ENCODE measurements at places on chromosomes 7 and 10.

DNA sequence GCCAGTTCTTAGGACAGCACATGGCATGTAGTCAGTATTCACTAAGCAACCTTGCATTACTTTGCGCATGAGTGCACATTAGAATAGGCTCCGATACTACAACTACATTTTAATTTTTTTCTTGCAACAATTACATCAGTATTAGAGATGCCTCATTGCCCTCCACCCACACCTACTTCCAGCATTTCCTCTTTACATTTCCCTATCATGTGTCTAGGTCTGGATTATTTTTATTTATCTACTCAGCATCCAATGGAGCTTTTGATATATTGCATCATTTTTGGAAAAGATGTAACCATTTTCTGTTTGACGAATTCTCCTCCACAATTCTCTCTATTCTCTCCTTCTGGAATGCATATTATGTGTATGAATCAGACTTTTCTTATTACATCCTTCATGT is 258.2 kb upstream of the GLI3 start:
- DNase-seq = peak; percentile 59

DNA sequence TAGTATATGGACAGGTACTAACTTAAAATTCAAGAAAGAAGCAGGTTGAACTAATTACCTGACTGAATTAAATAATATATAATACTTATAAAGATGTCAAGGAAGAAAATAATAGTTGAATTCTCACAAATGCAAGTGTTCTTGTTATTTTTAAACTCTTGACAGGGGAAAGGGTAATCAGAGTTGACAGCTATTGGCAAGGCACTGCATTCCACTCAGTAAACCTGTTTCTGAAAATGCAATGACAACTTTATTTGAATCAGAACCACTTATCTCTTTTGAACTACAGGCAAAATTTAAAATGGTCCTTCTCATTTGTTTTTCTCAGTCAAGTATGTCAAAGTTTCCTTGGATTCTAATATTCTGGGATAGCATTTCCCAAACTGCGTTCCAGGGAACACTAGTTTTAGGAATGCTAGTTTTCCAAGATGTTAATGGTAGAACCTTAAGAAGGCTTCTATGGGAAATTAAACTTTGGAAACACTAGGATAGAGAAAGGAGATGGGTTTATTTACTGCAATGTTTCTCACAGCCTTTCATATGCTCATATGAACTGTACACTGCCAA is 103.7 kb upstream of the LRRN3 start:
- DNase-seq = no peak

DNA sequence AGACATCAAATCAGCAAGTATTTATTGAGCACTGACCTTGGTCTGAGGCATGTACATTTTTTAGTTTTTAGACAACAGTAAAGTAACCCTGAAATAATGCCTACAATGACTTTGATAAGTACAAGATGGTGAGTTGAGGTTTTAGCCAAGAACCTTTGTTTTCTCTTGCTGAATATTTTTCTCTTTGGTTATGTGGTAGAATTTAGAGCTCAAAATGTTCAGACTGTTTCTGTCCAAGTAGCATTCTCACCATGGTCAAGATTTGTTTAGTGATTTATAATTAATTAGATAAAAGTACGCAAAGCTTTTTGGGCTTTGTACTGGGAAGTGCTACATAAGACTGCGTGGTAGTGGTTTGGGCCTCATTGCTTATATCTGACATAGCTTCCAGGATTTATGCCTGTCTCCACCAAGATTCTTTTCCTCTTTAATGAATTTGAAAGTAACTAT is 102.4 kb downstream of the KAT6B start:
- DNase-seq = no peak

DNA sequence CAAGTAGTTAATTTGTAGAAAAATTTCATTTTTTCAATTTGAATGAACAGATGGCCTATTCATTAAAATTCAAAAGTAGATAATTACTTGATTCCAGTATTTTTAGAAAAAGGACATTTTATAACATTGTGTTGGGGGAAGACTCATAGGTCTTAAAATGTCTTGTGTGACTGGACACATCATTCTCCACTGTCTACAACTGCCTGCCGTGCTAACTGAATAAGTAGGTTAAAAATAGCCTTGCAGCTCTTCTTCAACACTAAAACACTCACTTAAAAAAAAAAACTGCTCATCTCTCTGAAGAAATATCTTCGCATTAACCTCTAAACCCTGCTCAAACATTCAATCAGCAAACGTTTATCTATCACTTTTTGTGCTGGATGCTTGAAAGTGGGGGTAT is 253.8 kb downstream of the CSTF2T start:
- no peak for DNase-seq

DNA sequence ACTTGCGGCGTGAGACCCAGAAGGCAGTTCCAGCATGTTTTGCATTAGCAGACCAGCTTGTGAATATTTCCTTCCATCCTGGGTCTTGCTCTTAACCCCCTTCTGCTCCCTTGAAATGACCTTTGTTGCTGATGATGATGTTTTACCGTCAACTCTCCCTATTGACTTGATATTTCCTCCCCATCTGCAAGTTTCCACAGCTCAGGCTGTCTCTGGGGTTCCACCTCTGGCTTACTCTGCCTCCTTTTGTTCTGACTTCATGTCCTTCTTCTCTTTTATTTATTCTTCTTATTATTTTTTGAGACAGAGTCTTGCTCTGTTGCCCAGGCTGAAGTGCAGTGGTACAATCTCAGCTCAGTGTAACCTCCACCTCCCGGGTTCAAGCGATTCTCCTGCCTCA is 17.2 kb downstream of the BAMBI start:
- DNase-seq = no peak

DNA sequence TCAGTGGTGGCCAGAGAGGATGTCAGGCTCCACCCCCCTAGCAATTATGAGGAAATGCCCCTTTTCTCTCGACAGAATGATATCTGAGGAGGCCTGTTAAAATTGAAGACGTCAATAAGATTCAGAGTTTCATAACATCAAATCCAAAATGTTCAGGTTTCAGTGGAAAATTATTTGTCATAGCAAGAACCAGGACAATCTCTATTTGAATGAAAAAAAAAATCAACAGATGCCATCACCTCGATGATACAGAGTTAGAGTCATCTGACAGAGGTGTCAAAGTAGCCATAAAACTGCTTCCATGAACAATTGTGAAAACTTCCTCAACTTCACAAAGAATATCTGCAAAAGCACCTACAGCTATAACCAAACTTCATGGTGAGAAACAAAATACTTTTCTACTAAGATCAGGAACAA is 7.7 kb downstream of the TMEM273 start:
- no peak for DNase-seq

DNA sequence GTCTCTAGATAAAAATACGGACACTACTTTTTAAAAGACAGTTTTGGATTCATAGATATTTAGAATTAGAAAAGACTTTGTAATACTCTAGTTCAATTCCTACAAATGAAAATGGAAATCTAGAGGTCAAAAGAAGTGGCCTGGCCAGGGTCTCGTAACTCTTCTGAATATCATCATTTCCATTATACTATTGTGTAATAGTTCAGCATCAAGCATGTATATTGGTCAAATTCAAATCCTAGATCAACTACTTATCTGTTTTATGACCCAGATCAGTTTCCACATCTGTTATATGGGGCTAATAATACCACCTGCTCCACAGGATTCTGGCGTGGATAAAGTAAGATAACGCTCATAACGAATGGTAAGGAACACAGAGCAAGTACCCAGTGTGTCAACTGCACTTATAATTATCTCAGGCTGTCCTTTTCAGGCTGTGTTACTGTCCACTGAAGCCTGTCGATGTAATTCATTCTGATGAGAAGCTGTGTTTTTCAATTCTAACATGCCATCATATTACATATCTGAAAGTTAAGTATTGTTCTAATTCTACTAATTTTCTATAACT is 54.3 kb downstream of the ARHGAP21 start:
- DNase-seq = no peak

- DNase-seq = no peak
These were observed 472.9 kb upstream of the AKR1E2 start for GRCh38 chr10:4353059-4353655.

DNA sequence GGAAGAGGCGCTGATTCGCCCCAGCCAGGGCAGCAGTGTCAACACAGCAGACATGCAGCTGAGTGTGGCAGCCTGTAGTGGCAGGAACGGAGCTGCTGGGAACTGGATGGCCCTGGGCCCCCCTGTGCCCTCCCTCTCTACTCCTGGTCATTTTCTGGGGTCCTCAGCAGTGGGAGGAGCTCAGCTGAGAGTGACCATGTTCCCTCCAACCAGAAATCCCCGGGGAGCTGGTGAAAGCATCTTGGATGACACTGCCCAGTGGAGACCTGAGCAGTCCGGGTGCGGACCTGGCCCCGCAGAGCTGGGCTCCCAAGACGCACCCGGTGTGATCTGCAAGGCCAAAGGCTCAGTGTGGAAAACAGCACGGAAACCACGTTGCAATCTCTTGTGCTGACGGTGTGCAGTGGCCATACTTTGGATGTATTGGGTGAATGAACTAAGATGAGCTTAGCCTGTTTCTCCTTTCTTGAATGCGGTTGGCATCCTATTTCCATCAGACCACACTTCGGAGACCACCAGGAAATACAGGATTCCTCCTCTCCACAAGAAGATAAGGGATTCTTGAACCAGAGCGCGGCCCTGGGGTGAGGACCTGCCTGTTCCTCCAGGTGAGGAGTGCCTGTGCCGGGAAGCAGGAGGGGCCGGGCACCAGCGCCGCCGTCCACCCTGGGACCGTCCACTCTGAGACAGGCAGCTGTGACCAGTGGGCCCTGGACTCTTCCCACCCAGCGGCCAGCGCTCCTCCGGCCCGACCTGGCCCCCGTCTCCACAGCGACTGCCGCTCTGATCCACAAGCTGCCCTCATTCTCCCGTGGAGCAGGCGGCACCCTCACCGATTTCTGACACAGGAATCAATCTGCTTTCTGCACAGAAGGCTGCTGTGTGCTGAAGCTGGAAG is 93.5 kb upstream of the DIP2C start:
- DNase-seq = no peak

DNA sequence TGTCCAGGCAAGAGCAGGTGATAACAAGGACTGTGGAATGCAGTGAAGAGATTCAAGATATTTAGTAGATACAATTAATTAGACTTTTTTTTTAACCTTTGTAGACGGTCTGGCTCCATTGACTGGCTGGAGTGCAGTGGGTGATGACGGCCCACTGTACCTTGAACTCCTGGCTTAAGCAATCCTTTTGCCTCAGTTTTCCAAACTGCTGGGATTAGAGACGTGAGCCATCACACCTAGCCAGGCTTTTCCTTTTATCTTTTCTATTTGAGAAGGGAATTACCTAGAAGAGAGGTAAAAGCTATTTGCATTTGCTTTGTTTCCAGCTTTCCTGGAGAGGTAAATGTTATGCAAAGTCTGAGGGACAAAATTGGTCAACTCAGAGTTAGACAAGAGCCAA is 213.0 kb upstream of the MAGI2 start:
- DNase-seq = no peak

- peak; percentile 20 for DNase-seq
These were observed 72.1 kb downstream of the PTEN start for GRCh38 chr10:87935290-87936141.

- DNase-seq = no peak
These were observed 111.0 kb downstream of the MICALL2 start for GRCh38 chr7:1348096-1348822.

- DNase-seq = no peak
These were observed 10.8 kb upstream of the IFRD1 start for GRCh38 chr7:112439476-112439875.

GRCh38 chr7:1238931-1239802 is 6.5 kb downstream of the UNCX start:
- no peak for DNase-seq

DNA sequence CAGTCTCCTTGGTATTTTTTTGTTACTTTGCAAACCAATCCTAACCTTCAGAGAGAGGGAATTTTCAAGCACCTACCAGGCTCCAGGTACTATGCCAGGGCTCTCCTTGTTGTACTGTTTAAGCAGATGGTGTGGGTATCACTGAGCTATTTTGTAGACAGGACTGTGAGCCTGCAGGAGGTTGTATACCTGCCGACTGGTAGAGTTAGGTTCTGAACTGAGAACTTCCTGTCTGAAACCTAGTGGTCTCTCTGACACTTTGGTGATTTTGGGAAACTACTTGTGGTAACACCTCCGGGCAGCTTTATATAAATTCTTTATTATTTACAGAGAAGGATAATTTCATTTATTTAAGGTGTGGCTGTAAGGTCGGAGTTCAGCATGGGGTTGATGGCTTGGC is 4.6 kb downstream of the ZNF853 start:
- DNase-seq = no peak

DNA sequence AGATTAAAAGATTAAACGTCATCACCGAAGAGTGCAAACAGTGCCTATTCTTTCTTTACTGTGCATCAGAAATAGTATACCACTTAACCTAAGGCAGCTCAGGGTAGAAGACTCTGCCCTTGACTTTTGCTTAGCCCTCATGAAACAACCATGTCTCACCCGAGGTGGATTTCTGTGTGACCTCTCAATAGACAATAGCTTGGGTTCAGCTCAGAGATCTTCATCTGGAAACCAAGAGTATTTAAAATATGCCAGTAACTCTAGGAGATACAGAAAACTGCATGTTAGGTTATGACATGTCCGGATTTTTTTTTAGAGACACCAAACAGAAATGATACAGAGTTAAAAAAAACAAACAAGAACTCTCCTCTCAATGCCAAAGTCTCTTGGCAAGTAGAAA is 75.8 kb downstream of the JAZF1 start:
- no peak for DNase-seq

DNA sequence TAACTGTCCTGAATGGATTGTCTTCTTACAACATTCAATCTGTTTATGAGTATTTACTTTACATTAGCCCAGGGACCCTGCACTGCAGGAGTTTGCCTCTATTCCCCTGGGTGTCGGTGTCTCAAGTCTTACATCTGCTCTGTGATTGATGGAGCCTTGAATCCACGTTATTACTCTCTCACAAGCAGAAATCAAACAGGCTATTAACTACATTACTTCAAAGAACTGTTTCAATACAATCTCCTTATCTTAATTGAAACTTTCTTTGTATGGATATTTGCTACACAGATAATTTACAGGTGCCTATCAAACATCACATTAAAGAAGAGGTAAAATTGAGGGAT is 3.1 kb upstream of the ARID5B start:
- DNase-seq = no peak

DNA sequence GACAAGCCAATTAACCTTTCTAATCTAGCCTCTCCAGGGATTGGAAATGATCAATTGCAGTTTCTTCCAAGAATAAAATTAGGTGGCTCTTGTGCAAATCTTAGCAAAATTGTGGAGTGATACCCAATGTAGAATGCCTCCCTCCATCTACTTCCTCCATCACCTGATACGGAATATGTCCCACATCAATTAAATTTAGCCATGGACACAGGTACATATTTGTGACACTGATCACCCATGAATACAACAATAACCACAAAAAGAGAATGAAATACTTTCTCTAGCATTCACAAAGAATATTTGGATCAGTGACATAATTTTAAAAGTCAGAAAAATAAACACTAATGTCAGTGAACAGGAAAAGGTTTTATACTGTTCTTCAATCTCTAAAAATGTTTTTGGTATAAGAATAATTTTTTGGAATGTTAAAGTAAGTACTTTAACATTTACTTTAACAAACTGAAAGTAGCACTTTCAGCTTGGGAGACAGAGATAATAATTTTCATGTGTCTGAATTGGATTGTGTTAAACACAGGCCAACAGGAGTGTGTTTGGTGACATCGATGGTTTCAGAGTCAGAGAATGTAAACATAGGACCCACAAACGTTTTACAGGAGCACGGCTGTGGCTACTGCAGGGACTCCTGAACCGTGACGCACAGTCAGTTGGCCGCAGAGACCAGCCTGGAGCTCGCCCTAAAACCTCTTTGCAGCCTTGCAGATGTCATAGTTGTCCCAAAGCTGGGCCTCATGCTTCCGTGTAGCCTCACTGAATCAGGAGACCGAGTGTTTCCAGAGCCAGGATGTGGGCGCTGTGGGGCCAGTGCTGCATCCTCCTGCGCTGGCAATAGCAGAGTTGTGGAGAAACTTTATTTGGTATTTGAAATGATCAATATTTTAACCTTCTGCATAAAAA is 7.2 kb downstream of the RBM20 start:
- DNase-seq = no peak

Measured in MCF 10A (cell line).